Inflammatory macrophage (primary cell): ENCODE measurements at places on chromosomes 16 and 17.

GRCh38 chr17:76957678-76958464, 89.7 kb downstream of the MGAT5B start:
- DNase-seq: no peak

GRCh38 chr17:51770027-51770759, 388.3 kb downstream of the CA10 start:
- DNase-seq: no peak

GRCh38 chr17:47727704-47728036, 5.4 kb upstream of the TBX21 start:
- DNase-seq: no peak

- peak; percentile 61 for DNase-seq
Observed at GRCh38 chr17:30376621-30377452, 1.9 kb upstream of the CPD start.

DNA sequence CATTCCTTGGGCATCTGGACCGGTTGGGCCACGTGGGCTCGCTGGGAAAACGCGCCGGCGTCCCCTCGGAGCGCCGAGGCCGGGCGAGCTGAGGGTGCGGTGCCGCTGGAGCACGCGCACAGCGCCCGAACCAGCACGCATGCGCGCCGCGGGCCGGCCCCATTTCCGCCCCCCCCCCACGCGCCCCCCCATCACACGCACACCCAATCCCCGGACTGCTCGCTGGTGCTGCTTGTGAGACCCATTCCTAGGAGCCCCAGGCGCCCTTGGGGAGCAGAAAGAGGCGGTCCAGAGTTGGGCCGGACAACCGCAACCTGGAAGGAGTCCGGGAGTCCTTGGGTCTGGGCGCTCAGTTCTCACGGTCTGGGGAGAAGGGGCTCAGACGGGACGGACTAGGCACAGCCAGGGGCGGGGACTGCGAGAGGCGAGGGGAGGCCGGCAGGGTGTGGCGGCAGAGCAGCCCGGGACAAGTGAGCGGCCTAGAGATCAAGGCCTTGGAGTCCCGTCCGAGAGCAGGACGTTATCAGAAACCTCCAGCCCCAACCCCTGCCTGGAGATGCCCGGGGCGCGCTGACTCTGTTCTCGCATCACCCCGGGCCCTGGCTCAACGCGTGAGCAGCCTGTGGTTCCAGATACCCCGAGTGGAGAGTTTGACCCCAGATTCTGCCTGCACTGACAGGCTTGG, 6.0 kb upstream of the CBX8 start:
- no peak for DNase-seq

- no peak for DNase-seq
Observed at GRCh38 chr16:11570258-11570657, 16.5 kb downstream of the LITAF start.

- DNase-seq: no peak
Observed at GRCh38 chr17:13646411-13646810, 44.7 kb upstream of the HS3ST3A1 start.
